Naive B cell (primary cell): ENCODE measurements at places on chromosomes 2 and 18. TPM values are rescaled to one million over a fixed set of nuclear protein-coding genes. Genes with fewer than 3 reads are reported as not detected.

FOXD4L1 gene
- not detected for polyA plus RNA-seq

C2orf80 gene
- polyA plus RNA-seq: not detected

PPM1B gene
- 74.3 TPM for polyA plus RNA-seq

OR6B2 gene
- not detected for polyA plus RNA-seq

EFHD1 gene
- not detected for polyA plus RNA-seq

TRIM54 gene
- not detected for polyA plus RNA-seq

CNRIP1 gene
- not detected for polyA plus RNA-seq

CFAP53 gene
- polyA plus RNA-seq: not detected

PFN4 gene
- not detected for polyA plus RNA-seq

NAT8 gene
- not detected for polyA plus RNA-seq

ARPC2 gene
- 877 TPM for polyA plus RNA-seq

FASTKD1 gene
- 7.5 TPM for polyA plus RNA-seq

PAPOLG gene
- 18.9 TPM for polyA plus RNA-seq

FBLN7 gene
- polyA plus RNA-seq: not detected

GKN1 gene
- polyA plus RNA-seq: not detected

UGT1A6 gene
- not detected for polyA plus RNA-seq

PDK1 gene
- 24.6 TPM for polyA plus RNA-seq

LYPD6 gene
- not detected for polyA plus RNA-seq

UNC80 gene
- polyA plus RNA-seq: not detected

PRKAG3 gene
- not detected for polyA plus RNA-seq

MZT2A gene
- polyA plus RNA-seq: 108 TPM

EIF5B gene
- polyA plus RNA-seq: 4.2 TPM

MERTK gene
- not detected for polyA plus RNA-seq

E2F6 gene
- polyA plus RNA-seq: 11.0 TPM

PKP4 gene
- 0.53 TPM for polyA plus RNA-seq

SATB2 gene
- not detected for polyA plus RNA-seq

DHRS9 gene
- not detected for polyA plus RNA-seq

MYCN gene
- polyA plus RNA-seq: not detected

RNF181 gene
- polyA plus RNA-seq: 207 TPM

DTNB gene
- 12.4 TPM for polyA plus RNA-seq

MROH2A gene
- polyA plus RNA-seq: not detected

EFR3B gene
- polyA plus RNA-seq: not detected

ANKRD30BL gene
- polyA plus RNA-seq: not detected

MARCO gene
- polyA plus RNA-seq: 0.29 TPM

POTEF gene
- polyA plus RNA-seq: not detected

IL37 gene
- polyA plus RNA-seq: not detected

OTOS gene
- not detected for polyA plus RNA-seq

CFC1 gene
- polyA plus RNA-seq: not detected

ARHGAP25 gene
- 84.7 TPM for polyA plus RNA-seq

HOXD13 gene
- polyA plus RNA-seq: not detected

STON1 gene
- polyA plus RNA-seq: not detected

SERPINB13 gene
- not detected for polyA plus RNA-seq

ABHD3 gene
- polyA plus RNA-seq: 19.2 TPM

TFPI gene
- polyA plus RNA-seq: 0.35 TPM

CRYGC gene
- polyA plus RNA-seq: not detected

NTSR2 gene
- polyA plus RNA-seq: not detected

RBMS1 gene
- polyA plus RNA-seq: 44.7 TPM

ZAP70 gene
- polyA plus RNA-seq: 1.9 TPM

CD226 gene
- 1.0 TPM for polyA plus RNA-seq

SNTG2 gene
- polyA plus RNA-seq: 5.0 TPM

STAT4 gene
- polyA plus RNA-seq: 0.19 TPM

NT5C1B gene
- 0.39 TPM for polyA plus RNA-seq

RMC1 gene
- 98.1 TPM for polyA plus RNA-seq

MEX3C gene
- 8.7 TPM for polyA plus RNA-seq

EPG5 gene
- 6.9 TPM for polyA plus RNA-seq
